ENCODE measurements at places on chromosomes 3 and 15.

DNA sequence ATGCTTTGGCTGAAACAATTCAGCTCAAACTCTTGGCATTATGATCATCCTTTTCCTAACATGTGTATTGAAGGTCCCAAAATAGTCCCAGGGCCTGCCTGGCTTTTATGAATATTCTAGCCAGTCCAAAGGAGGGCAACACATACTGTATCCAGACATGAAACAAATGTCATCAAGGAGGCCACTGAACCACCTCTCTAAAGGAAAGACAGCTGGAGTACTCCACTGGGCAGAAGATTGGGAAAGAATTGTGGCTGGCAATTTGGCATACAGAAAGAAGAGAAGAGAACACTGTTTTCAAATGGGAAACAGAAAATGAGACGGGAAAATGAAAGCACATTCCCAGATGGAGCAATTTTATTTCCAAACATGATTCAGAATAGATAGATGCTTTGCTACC lies 80.6 kb downstream of the NCEH1 start:
- DNase-seq = no peak

DNA sequence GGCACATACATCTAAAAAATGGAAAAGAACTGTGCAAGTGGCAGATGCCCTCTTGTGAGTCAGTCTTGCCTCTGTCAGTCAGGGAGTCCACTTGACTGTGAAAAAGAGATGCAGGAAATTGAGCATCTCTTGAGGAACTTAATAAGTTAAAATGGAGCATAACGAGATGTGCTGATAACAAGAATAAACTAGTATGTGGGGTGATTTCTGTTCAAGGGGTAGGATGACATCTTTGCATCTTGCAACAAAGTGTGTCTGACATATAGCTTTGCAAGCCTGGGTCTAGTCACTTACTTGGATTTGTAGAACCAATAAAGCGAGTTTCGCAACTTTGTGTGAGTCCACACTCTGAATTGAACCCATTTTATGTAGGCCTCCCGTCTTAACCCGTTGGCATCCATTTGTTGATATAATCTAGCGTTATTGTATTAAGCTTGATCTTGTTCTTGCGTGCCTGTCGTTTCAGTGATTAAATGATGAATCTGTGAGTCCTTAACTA lies 2.2 kb downstream of the USP3 start:
- peak; percentile 17 for DNase-seq

DNA sequence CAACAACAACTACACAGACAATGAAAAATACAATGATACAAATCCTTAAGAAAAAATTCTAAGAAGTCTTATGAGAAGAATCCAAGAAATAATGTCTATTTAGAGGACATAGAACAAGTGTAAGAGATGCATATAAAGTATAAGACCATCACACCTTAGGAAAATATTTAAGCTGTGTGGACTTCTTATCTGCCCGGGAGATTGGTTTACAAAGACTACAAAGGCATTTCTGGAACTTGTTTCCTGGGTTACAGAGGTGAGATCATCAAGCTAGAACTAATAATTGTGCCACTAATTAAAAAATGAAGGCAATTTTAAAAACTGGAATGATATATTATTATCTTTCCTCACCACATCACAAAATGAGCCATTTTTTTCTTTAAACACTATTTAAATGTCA lies 507.1 kb downstream of the GRM7 start:
- DNase-seq = no peak

DNA sequence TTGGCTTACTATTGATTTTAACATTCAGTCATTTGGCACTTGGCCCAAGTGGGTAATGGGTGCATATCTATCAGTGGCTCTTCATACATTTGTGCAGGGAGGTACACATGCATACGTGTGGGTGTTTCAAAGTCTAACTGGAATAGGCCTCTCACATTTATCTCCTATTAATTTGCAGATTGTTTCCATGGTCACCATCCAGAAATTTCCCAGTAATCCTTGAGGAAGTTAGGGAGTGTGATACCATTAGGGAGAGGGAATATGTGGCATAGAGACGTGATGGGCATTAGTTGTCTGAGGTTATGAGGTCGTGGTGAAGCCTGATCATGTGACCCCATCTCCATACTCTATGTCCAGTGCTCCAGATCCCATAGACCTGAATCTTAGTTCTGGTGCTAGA lies 102.8 kb downstream of the LPP start:
- DNase-seq = no peak

DNA sequence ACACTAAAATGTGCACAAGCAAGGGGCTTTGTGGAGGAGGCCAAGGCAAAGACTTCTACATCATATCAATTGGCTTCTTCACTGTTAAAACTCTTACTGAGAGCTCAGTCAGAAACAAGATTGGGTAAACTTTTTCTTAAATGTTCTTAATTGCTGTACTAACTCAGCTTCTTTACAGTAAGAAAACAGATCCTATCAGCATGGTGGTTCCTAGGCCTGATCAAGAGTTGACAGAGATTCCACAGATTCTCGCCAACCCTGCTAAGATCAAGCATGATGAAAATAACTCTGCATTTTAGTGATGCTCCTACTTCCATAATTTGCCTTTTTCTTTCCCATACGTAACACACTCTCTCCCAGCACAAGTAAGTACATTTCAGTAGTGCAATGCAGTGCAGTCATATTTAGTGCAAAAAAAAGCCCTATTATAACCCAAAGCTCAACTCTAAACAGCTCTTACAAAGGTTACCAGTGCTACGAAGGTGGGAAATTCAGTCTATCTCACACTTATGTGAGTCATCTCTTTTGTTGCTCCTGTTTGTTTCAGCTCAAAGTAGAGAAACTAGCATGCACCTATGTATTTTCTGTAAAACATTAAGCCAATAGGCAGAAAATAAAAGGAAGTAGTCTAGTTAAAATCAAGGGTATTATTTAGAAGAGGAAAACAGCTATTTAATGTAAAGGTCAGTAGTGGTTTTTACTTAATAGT lies 29.9 kb downstream of the TIGIT start:
- no peak for DNase-seq

- no peak for DNase-seq
These were observed 9.4 kb upstream of the MB21D2 start for GRCh38 chr3:192927016-192927415.

DNA sequence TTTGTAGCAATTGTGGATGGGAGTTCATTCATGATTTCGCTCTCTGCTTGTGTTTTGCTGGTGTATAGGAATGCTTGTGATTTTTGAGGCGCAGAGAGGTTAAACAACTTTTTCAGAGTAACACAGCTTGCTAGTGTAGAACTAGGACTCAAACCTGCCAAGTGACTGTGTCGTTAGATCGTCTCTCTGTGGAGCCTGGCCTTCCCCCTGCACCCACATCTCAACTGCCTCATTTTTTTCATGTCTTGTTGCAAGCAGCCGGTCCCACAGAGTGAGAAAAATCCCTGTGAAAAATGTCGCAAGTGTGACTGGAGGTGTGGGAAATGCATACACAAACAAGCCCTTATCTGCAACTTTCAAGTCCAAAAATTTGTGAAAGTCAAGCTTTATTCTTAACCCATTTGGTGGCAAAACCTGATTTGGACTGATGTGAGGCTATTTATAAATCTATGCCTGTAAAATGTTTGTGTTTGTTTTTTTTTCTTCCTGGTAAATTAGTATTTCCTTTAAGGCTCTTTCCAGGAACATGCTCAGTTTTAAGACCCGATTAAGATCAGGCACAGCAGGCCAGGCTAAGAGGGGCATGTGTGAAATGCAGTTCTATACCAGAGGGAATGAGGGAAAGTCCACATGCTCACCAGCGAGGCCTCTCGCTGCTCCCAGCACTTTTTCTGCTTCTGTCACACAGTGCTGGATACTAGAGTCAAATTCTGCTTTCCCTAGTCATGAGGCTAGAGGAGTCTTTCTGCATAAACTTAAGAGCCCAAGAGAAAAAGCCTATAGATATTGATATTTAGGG lies 25.8 kb downstream of the ST6GAL1 start:
- no peak for DNase-seq
